IPS DF 6.9 (cell line): ENCODE measurements at places on chromosomes 7 and 10.

DNA sequence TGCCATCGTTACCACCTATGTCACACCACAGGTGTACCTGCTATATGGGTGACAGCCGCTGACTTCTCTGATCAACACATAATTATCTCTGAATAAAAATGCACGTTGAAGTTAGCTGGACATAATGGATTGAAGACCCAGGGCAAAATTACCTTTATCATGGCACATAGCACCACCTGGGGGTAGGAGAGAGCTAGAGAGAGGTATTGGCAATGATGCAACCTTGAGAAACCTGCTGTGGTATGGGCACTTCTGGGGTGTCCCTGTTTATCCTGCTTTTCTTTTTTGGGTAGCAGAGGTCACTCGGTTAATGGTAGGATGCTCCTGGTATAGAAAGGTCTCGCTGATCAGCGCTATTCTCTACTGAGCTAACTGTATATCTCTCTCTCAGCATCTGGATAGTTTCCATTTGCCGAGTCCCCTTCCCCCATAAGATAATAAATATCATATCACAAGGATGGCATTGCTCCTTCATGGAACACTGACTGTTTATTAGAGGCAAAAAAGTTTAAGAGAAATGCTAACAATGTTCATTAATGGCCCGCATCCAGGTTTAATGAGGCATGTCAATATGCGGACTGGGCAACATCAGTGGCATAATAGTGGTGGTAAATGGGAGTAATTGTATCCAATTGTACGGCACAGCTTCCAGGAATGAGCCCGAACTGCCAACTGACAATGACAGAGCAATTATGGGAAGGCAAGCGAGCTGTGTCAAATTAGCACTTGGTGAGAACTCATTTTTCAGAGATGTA, 323.1 kb downstream of the TFEC start:
- DNase-seq: peak; percentile 13

DNA sequence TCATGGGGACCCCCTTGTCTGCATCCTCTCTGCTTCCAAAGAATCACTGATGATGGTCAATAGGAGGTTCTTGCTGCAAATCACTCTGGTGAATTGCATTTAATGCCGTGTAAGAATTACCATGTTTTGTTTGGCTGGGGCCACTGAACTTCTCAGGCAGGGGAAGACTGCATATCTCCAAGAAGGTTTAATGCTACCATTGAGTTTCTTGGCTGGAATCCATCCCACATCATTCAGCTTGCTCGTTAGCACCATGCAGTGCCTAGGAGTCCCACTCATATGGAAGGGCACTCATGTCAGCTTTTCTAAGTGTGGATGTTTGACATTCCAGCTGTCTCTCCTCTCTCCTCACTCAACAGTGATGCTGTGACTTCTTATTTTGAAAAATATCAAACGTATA, 50.2 kb upstream of the BAMBI start:
- DNase-seq: no peak

- no peak for DNase-seq
These were observed 48.7 kb downstream of the CREB3L2 start for GRCh38 chr7:137953043-137953664.

- DNase-seq: no peak
These were observed 71.1 kb upstream of the PALS2 start for GRCh38 chr7:24502135-24502488.

DNA sequence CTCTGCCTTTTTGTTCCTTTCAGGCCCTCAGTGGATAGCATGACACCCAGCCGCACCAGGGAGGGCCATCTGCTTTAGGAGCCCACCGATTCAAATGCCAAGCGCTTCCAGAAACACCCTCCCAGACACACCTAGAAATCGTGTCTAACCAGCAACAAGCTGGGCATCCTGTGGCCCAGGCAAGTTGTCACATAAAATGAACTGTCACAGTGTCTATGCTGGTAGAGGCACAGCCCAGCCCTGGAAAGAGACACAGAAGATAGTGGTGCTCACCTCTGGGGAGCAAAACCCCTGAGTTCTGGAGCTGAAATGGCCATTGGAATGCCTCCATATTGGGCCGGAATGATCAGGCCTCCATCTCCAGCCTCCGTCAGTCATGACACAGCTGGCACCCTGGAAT, 38.9 kb downstream of the ECHDC3 start:
- DNase-seq: no peak

DNA sequence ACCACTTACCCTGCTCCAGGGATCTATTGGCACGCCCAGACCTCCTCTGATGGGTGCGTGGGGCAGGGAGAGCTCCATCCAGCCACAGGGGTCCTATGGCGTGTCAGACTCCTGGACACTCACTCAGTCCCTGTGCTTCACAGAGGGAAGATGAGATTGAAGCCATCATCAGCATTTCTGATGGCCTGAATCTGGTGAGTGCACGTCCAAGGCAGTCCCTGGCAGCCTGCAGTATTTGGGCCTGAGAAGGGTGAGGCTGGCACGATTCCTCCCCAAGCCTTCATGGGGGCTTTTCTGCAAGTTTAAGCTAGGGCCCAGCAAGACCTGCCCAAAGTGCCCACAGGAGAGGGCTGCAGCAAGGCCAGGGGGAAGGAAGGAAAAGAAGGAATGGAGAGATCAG, 3.3 kb downstream of the CDHR1 start:
- DNase-seq: no peak

DNA sequence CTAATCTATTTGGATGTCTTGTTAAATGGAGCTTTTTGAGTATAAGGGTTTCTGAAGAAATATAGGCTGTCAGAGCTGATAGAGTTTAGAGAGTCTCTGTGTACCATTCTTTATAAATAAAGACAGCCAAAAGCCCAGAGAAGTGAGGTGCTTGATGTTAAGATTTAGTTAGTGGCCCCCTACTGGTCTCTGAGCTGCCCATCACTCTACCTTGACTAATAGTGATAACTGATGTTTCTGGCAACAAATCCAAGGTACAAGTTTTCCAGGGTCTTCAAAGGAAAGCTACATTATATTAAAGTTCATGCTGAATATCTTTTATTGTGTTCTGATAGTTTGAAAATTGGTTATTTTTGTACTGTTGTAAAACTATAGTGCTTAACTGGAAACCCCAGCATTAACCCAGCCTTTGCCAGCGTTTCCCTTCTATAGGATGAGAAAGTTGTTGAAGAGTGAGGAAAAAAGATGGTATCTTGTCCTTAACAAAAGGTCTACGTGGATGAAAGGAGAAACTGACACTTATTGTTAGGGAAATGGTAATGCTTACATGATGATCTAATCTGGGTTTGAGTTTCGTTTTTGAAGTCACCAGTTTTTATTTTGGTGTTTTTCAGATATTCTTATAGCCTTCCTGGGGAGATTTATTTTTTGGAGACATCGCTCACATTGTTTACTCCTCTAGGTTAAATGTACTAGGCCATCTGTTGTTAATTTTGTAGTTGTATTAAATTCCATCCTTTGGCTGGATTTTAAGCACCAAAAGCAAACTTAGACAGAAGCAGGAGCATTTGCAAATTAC, 79.0 kb downstream of the AUTS2 start:
- no peak for DNase-seq
